ENCODE measurements at places on chromosomes 2 and 18.

DNA sequence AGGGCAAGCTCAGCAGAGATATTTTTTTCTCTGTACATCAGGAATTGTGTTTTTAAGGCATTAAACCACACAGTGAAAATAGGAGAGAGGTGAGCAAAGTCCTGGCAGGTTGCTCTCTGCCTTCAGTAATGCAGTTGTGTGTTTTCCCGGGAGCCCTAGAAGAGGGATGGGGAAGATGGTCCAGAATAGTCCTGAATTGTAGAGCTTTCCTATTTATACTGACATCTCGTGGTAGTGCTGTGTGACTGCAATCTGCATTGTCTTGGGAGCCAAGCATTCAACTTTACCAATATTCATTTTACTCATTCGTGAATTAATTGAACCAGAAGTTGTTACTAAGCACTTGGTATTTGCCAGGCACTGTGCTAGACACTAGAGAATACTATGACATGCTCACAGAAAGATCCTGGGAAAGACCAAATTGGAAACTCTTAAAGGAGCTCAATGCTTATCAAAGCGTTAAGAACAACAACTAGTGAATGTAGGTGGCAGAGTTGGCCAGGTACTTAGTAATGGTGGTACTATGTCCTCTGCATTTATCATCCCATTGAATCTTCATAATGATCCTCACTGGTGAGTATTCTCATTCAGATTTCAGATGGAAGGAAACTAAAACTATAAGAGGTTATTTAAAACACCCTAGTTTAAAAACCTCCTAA is 214.6 kb downstream of the TRIB2 start:
- DNase-seq = no peak

DNA sequence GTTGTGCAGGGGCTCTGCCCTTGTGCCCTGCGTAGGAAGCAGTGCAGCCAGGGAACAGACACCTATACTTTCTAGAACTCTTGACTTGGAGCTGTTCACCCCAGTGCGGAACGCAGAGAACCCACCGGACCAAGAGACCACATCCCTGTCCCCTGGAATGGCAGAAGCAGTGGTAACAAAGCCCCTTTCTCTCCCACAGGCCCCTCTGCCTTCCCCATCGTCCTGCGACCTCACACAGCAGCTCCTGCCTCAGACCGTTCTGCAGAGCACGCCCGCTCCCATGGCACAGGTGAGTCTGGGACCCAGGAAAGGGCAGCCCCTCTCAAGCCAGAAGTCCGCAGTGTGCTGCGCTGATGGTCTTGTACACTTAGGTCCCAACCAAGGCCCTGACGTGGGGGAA is 24.6 kb upstream of the RPL31 start:
- no peak for DNase-seq

DNA sequence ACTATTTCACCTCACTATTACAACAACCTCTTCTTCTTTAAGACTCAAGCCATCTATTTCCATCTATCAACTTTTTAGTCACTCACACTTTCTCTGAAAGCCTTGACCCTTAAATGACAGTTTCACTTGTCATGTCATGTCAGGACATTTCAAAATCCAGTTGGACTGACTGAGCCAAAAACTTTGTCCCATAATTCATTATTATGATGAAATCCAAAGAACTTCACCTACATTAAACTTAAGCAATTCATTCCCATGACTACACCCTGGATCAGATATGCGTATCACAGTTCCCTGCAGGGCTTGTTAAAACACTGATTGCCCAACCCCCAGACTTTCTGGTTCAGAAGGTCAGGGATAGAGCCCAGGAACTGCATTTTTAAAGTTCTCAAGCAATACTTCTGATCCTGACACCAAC is 26.5 kb downstream of the LDAH start:
- DNase-seq = no peak

GRCh38 chr2:205321231-205321630 is 361.1 kb upstream of the NRP2 start:
- no peak for DNase-seq

GRCh38 chr18:35186291-35187034 is 54.4 kb upstream of the ZNF397 start:
- no peak for DNase-seq

DNA sequence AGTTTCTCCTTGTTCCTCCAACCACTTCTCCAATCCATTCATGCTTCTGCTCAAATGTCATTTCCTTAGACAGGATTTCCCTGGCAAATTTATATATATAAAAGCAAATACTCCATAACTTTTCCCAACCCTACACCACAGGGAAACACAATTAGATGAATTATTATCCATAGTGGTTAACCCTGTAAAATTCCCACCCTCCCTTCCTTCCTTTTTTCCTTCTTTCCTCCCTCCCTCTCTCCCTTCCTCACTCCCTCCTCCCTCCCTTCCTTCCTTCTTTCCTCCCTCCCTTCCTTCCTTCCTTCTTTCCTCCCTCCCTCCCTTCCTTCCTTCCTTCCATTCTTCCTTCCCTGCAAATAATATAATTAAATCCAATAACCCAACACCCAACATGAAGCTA is 617.7 kb downstream of the IRS1 start:
- DNase-seq = no peak

GRCh38 chr18:55149994-55150393 is 190.7 kb upstream of the CCDC68 start:
- no peak for DNase-seq

GRCh38 chr2:65075605-65076344 is 19.6 kb downstream of the CEP68 start:
- DNase-seq = no peak

DNA sequence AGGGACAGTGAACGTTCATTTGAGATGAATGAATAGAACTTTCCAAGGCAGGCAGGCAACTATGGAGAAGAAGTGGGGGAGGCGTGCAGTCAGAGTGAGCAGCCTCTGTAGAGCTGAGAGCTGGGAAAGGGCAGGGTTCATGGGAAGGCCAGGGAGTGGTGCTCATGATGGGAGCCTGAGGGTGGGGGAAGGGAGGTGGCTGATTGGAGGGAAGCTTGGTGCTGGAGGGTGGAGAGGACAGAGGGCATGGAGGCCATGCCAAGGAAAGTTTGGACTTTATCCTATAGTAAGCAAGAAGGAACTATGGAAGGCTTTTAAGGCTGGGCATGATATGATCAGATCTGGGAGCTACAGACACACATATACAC is 47.6 kb upstream of the LGALSL start:
- no peak for DNase-seq

GRCh38 chr2:188919824-188920223 is 54.3 kb upstream of the COL3A1 start:
- DNase-seq = no peak

- no peak for DNase-seq
These were observed 69.3 kb upstream of the BZW1 start for GRCh38 chr2:200742426-200742825.

GRCh38 chr2:20615466-20616241 is 35.2 kb downstream of the HS1BP3 start:
- DNase-seq = no peak

GRCh38 chr2:183070942-183071844 is 7.4 kb upstream of the DUSP19 start:
- no peak for DNase-seq

DNA sequence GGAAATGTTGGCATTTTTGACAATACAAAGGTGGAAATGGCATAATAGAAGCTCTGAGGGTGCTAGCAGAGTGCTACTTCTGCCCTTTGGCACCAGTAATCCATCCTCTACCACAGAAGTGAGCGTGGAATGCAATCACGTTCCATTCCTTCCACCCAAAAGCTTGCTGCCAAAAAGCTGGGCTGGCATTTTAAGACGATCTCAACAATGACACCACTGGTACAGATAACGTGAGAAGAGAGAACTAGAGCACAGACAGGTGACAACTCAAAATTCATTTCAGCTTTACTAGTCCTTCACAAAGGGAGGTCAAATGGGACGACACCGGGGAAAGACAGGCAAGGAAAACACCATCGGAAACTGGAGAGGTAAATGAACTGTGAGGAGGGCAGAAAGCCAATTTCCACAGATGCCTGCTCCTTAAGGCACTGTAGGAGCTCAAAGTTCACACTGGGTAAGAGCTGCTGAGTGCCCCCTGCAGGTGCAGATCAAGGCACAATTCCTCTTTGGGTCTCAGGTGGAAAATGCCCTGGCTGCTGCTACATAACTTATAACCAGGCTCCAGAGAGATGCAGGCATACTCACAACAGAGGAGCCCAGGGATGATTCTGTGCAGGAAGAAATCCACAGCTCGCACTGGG is 50.7 kb upstream of the RNU4ATAC start:
- no peak for DNase-seq

DNA sequence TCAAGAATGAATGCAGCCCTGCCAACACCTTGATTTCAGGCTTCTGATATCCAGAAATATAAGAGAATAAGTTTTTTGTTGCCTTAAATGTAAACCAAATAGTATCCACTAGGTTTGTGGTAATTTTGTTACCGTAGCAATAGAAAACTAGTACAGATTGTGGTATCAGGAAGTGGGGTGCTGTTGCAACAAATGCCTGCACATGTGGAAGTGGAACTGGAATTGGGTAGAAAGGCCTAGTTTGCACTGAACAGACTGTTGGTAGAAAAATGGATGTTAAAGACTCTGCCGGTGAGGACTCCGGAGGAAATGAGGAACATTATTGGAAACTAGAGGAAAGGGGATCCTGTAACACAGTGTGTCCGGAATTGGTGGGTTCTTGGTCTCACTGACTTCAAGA is 145.8 kb upstream of the MGAT5 start:
- DNase-seq = no peak

DNA sequence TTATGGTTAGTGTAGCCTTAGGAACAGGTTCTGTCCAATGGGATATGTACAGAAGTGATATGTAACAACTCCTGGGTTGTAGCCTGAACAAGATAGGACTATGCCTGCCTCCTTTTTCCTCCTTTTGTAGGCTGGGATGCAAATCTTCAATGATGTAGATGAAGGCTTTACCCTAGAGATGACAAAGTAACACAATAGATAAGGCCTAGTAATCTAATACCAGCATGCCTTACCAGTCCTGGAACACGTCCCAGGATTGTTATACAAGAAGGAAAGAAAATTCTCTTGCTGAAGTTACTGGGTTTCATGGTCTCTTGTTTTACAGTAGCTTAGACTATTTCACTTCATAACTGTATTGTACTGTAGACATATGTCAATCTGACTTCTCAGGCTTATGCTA is 192.1 kb downstream of the OTX1 start:
- no peak for DNase-seq

DNA sequence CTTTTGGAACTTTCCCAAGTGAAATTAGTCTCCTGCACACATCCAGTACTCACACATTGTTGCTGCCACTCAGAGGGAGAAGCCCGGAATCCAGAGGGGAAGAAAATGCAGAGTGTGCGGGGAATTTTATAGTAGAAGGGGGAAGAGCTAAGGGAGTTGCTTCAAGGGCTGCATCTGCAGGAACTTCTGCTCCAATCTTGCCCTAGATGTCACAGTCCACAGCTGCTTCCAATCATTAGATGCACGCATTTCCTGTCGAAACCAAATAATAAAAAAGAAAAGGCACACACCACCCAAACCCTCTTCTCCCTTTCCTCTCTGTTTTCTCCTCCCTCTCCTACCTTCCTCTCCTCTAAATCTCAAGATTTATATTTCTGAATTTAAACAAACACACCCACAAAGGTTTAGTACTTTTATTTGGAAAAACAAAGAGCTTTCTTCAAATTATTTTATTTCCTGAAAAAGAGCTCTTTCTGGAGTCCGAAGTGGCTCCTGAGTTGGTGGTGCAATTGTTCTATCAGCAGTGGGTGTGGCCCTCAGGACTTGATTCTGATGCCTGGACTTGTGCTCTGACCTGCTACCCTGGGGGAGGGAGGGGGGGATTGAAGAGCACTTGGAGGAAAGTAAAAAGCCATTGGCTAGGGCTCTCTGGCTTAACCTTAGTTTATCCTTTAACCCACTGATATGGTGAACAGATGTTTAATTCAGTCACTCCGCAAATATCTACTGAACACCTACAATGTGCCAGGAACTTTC is 72.0 kb downstream of the KCNE4 start:
- no peak for DNase-seq

GRCh38 chr2:118842661-118843482 is 4.6 kb downstream of the EN1 start:
- DNase-seq = no peak

DNA sequence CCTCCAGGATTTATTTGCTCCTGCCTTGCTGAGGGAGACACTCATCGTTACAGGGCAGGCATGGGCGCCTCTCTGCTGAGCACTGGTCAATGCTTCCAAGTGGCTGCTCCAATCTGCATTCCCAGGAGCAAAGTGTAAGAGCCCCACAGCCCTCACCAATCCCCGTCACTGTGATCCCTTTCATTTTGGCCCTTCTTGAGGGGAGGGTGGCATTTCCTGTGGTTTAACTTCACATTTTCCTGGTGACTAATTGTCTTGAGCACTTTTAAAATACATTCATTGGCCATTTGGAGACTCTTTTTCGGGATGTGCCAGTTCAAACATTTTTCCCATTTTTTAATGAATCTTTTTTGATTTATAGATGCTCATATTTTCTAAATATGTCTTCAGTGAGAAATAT is 33.0 kb downstream of the TPO start:
- DNase-seq = no peak

GRCh38 chr2:235630718-235631296 is 137.0 kb downstream of the AGAP1 start:
- DNase-seq = no peak

DNA sequence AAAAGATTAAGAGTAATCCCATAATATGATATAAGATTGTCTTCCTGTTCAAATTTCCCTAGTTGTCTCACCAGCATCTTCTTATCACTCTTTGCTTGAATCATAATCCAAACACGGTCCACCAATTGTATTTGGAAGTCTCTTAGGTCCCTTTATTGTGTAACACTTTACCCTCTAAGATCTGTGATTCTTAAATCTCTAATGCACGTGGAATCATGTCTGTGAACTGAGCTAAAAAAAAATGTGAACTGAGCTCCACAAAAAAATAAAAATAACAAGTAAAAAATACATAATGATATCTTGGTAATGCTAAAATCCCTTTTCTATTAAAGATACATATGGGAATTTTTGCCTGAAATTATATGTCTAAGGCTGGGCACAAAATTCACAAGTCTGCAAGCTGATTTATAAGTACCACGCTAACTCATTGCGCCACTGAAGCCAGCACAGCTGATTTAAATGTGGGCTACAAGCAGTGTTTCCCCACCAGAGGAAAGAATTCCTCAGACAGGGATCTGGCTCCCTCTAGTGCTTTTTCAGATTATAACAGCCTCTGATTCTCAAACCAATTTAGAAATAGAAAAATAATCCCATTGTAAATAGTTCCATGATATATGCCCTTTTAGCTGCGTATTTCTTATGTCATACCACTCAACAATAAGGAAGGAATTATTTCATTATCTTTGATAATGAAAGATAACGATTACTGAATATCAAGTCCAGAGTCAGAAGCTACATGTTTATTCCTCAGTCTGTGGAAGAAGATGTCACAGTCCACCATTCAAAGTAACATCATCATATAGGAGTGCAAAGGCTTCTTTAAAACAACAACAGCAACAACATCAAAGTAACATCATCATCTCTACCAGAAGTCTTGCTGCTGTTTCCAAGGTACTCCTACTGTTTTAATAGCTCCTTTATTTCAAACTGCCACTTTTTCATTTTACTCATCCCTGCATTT is 22.9 kb downstream of the RBM43 start:
- DNase-seq = peak; percentile 9

DNA sequence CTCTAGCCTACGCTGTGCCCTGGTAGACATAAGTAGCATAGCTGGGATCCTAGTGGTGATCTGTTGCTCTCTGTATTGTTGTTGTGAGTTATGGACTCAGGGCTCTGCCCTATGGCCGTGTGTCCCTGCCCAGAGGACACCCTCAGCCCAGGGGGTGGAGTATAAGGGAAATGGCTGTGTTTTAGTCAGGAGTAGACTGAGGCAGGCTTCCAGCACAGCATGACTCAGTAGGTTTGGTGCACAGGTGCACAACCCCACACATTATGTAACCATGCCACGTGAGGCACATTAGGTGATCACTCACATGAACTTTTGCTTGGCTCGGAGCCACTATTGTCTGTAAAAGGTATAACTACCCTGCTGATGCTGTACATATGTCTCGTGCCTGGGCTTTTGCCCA is 59.9 kb upstream of the PEX13 start:
- DNase-seq = no peak

All from T-helper 2 cell treated with Interferon-gamma antibody and Interleukin-4, amounts not matched to agents 5 μg/mL and 100 μg/mL, for 36 hours (primary cell).